ENCODE measurements at places on chromosomes 13 and 19. TPM values are rescaled to one million over a fixed set of nuclear protein-coding genes. Genes with fewer than 3 reads are reported as not detected.
A peak's percentile ranks its signal among the peaks of the same experiment; 100 is the strongest.

Gene PRKCG
- 0.43 TPM for total RNA-seq

Gene SGCG
- not detected for total RNA-seq

DNA sequence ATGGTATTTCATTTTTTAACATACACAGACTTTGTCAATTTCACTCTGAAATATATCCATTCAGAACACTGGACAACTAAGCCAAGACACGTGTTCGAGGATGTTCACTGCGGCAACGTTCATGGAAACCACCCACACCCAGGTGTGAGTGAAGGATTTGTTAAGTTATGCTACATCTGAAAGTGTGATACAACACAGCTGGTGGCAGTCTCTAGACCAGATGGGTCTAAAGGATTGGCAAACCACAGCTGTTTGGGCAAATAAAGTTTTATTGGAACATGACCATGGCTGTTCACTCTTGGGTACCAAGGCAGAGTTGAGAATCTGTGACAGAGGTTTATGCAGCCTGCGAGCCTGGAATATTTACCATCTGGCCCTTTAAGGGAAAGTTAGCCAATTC, 12.0 kb downstream of the SLC7A9 start:
- DNase-seq, result no peak

DNA sequence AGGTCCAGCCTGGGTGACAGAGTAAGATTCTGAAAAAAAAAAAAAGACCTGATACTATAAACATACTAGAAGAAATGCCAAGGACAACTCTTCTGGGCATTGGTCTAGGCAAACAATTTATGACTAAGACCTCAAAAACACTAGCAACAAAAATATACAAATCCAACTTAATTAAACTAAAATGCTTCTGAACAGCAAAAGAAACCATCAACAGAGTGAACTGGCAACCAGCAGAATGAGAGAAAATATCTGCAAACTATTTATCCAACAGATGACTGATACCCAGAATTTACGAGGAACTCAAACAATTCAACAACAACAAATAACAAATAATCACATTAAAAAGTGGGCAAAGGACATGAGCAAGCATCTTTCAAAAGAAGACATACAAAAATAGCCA, 26.8 kb upstream of the GPC6 start:
- DNase-seq, result no peak

DNA sequence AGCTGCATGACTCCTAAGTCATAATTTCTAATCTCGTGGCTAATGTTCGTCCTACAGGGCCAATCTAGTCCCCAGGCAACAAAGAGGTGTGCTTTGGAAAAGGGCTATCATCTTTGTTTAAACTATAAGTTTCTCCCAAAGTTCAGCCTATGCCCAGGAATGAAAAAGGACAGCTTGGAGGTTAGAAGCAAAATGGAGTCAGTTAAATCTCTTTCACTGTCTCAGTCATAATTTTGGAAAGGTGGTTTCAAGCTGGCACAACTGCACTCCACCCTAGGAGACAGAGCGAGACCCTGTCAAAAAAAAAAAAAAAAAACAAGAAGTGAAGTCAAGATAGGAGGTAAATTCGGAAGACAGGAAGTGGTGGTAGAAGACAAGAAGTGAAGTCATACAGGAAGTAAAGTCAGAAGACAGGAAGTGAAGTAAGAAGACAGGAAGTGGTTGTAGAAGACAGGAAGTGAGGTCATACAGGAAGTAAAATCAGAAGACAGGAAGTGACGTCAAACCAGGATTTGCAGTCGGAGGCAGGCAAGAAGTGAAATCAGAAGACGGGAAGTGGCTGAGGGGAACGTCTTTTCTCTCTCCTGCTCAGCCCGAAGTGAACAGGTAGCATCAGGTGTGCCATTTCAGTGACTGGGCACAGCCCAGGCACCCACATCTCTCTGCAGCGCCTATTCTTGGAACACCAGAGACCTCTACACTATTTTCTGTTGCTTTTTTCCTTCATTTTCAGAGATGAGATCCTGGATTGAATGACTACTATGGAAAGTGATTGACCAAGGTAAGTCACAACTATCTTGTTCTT, 32.2 kb downstream of the GP6 start:
- DNase-seq, result peak; percentile 55

DNA sequence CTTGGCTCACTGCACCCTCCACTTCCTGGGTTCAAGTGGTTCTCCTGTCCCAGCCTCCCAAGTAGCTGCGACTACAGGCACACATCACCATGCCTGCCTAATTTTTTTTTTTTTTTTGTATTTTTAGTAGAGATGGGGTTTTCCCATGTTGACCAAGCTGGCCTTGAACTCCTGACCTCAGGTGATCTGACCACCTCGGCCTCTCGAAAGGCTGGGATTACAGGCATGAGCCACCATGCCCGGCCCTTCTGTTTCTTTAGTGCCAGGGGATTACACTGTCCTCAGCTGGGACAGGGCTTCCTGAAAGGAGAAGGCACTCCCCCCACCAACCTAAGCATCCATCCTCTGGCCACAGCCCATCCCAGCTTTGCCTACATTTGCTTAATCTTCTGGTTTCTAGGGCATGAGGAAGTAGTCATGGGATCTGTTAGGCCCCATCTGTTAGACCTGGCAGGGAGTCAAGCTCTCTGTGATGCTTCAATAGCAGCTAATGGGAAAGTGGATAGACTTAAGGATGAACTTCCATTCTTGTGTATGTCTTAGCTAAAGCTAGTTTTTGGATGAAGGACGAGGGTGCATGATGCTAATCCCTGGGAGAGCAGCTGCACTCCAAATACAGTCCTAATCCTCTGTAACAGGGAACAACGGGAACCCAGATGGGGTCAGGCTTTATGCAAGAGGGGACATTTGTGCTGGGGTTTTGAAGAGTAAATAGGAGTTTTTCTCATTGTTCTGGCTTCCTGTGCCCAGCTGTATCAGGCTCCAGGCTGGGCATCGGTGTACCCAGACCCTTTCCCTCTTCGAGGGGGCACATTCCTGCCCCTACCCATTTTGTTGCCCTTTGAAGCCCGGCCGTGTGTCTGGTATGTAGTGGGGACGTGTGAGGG, 2.6 kb downstream of the VAV1 start:
- no peak for DNase-seq

DNA sequence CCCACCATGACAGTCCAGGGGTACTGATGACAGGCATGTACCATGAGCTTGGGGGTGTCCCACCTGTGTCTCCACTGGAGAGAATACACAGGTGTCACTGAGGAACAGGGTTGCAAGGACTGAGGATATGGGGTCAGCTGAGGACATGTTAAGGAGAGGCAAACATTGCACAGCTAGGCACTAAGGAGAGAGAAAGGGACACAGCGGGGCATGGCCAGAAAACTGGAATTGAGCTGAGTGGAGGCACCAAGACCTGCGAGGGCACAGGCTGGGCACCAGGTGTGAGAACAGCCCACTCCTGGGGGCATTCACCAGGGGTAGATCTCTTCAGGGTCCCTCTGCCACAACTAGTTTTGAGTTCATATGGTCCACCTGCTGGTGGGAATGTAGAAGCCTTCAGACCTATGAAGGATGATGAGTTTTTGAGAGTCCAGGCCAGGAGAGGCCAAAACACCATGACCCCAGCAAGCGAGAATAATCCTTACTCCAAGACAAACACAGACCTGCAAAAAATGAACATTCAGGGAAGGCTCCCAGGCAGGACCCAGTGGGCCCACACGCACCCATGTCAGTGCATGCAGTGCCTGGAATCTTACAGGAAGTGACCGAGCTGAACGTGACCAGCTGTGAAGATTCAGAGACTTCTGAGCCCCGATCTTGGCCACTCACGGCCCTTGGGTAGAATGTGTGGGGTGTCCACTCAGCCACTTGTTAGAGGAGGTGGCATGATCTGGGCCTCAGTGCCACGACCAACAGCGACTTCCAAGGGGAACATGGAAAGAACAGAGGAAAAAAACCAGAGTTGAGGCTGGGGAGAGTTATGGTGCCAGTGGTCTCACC, 1.4 kb upstream of the ZNF584 start:
- no peak for DNase-seq

- DNase-seq, result no peak
Measured at GRCh38 chr19:55340784-55341147, 1.1 kb downstream of the KMT5C start.

GRCh38 chr13:98411013-98411412, 165.9 kb downstream of the STK24 start:
- no peak for DNase-seq
